Muscle of arm (tissue), 14 donors: ENCODE measurements at places on chromosomes 7 and 10. TPM values are rescaled to one million over a fixed set of nuclear protein-coding genes. Genes with fewer than 3 reads are reported as not detected.
A peak's percentile ranks its signal among the peaks of the same experiment; 100 is the strongest.

- DNase-seq, result no peak
Measured at GRCh38 chr7:7971308-7972040, 2.9 kb downstream of the GLCCI1 start.

DNA sequence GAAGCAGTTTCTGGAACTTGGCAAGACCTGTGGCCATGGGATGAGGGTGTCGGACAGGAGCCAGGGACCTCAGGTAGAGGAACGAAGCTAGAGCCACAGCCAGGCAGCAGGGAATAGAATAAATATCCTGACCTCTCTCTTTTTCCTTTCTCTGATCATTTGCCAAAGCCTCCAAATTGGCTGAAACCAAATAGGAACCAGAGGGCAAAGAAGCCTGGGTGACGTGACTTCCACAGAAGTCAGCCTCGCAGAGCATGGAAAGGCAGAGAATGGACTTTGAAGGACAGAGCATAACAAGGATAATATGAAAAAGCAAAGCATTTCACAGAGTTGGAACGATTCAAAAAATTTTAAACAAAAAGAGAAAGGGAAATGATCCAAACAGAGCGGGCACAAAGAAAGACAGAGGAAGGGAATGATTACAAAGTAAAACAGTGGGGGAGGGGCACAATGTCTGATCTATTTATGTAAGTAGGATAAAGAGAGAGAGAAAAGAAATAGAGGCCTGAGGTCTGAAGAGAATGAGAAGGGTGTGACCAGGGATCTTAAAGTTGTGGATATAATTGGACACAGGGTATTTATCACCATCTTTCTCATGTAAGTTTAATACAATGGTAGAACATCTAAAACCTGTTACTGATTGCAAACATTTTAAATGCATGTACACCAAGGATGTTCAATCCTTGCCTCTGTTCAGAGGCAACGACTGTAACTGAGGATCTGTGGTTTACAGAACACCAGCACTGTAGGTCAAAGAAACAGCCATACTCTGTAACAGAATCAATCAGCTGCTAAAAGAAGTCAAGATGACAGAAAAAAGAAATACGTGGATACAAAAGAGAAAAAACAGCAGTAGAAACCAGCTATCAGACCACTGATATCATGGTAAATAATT lies 4.5 kb upstream of the ZEB1 start:
- DNase-seq, result no peak

GRCh38 chr7:155206318-155207020 lies 91.2 kb upstream of the INSIG1 start:
- DNase-seq, result peak; percentile 78

ASB10 gene
- 5.3 TPM for polyA plus RNA-seq

- DNase-seq, result no peak
Measured at GRCh38 chr7:92289321-92289720, 43.5 kb downstream of the ANKIB1 start.

GRCh38 chr7:101547022-101547915 lies 81.8 kb downstream of the MYL10 start:
- no peak for DNase-seq

CELF2 gene
- polyA plus RNA-seq, result 81.4 TPM

GRCh38 chr7:152086513-152086912 lies 61.0 kb downstream of the GALNT11 start:
- no peak for DNase-seq

DNA sequence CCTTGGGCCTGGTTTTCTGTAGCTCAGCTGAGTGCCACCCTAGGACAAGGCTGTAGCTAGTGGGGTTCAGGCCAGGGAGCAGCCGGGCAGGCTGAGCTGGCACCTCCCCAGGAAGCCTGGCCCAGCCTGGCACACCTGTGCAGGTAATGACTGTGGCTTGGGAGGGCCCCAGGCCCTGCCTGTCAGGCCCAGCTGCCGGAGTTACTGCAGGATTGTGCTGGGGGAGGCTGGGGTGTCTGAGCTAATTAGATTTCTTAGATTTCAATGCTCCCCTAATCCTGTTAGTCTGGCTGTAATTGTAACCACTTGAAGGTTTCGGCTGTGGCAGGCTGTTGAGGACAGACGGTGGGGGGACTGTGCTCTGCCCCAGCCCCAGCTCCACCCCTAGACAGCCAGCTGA lies 6.0 kb downstream of the ZMIZ1 start:
- no peak for DNase-seq

DNA sequence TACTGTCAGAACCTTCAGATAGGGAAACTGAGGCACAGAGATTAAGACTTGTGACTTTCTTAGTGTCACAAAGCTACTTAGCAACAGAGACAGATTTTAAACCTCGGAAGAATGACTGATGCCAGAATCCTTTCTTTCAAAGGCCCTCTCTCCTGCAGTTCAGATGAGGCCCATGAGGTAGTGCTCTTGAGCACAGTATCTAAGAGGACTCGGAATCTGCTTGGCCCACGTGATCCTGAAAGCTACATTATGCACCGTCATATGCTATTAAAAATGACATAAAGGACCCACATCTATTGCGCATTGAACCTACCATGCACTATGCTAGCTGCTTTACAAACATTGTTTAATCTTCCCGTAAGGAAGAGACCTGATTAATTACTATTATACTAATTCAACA lies 355.9 kb downstream of the SFMBT2 start:
- DNase-seq, result no peak

EPHA1 gene
- 1.5 TPM for polyA plus RNA-seq

- no peak for DNase-seq
Measured at GRCh38 chr10:85621562-85621961, 745.0 kb downstream of the GRID1 start.

GRCh38 chr7:130879191-130879590 lies 145.2 kb upstream of the KLF14 start:
- DNase-seq, result no peak

DNA sequence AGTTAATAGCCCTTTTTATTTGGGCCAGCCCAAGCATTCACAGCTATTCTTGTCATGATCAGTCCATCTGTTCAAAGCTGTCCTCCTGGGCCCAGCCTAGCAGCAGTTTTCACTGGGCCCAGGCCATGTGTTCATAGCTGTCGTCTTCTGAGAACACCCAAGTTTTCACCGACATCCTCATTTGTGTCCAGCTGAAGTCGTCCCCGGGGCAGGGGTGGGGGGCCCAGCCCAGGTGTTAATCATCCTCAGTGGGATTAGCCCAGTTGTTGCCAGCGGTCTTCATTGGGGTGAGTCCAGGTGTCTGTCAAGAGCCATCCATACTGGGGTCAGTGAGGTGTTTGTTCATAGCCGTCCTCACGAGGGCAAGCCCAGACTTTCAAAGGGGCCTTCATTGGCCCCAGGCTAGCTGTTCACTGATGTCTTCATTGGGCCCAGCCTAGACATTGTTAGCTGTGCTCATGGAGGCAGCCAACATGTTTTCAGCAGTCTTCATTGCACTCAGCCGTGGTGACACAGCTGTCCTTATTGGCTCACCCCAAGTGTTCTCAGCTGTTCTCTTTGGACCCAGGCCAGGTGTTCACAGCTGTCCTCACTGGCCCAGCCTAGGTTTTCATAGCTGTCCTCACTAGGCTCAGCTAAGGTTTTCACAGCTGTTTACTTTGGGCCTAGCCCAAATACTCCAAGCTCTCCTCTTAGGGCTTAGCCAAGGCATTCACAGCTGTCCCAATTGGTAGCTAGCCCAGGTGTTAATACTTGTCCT lies 10.0 kb downstream of the FRG2B start:
- DNase-seq, result no peak

- no peak for DNase-seq
Measured at GRCh38 chr7:119724041-119724792, 548.8 kb upstream of the KCND2 start.

DNA sequence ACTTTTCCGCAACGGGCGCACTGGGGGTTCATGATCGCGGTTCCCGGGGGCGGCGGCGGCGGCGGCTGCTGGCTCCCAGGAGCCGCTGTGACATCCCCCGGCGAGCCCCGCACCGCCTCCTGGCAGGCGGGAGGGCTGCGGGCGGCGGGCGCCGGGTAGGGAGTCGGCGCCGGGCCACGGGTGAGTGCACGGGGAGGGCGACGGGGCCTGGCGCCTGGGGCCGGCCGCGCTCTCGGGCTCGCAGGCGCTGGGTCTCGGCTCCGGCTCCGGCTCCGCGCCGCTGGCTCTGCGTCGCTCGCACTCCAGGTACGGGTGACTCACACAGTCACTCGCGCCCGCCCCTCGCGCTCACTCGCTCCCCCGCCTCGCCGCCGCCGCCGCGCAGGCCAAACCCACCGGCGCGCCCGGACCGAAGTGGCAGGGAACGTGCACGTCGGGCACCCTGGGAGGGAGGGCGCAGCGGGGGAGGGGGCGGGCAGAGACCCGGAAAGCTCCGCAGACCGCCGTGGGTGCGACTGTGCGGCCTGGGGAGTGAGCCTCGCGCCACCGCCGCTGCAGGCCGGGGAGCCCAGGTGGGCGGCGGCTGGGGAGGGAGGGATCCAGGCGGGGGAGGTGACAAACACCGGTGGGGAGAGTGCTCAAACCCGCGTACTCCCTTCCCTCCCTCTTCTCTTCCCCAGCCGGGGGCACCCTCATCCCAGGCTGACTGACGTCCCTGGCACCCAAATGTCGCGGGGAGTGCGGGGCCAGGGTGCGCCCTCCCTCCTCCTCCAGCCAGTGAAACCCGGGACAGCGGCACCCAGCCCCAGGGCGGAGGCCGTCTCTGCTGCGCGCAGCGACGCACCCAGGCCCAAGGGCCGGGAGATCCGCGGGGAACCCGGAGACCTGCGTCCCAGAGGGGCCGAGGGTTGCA lies 276.9 kb upstream of the NEBL start:
- DNase-seq, result peak; percentile 16

DNA sequence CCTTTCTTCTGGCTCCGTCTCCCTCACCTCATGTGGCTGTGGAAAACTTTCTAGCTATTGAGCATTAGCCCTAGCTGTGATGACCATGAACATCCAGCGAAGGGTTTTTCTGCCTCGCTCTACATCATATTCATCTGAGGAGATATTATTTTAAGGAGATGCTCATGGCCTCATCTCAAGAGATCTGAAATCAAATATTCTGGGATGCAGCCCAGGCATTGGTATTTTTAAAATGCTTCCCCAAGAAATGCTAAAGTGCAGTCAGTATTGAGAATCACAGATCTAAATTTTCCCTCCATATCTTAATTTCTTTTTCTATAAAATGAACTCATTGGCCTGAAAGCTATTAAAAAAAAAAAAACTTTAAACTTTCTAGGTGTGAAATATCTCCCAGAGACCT lies 238.2 kb upstream of the CELF2 start:
- DNase-seq, result no peak

DNA sequence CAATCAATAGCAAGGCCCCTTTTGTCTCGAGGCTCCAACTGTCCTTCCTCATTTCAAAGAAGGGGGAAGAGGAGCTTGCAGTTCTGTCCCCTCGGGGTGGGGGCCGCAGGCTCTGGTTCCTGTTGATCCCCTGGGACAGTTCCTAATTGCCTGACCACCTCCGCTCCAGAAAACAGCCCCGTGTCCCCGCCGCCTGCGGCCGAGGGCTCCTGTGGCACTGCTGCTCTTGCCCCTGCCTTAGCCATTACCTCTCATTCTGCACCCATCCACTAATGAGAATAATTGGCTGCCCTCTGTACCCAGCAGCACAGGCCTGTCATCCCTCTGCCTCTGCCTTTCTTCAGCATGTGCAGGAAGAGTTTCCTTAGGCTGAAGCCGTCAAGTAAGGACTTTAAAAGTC lies 668.3 kb upstream of the FOXK1 start:
- no peak for DNase-seq

DNA sequence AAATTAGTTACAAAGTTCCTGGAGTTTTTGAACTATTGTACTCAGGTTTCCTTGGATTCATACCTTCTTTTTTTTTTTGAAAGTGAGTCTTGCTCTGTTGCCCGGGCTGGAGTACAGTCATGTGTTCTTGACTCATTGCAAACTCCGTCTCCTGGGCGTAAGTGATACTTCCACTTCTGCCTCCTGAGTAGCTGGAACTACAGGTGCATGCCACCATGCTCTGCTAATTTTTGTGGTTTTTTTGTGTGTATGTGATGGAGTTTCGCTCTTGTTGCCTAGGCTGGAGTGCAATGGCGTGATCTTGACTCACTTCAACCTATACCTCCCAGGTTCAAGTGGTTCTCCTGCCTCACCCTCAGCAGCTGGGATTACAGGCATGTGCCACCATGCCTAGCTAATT lies 22.3 kb downstream of the MCM10 start:
- DNase-seq, result no peak

DNA sequence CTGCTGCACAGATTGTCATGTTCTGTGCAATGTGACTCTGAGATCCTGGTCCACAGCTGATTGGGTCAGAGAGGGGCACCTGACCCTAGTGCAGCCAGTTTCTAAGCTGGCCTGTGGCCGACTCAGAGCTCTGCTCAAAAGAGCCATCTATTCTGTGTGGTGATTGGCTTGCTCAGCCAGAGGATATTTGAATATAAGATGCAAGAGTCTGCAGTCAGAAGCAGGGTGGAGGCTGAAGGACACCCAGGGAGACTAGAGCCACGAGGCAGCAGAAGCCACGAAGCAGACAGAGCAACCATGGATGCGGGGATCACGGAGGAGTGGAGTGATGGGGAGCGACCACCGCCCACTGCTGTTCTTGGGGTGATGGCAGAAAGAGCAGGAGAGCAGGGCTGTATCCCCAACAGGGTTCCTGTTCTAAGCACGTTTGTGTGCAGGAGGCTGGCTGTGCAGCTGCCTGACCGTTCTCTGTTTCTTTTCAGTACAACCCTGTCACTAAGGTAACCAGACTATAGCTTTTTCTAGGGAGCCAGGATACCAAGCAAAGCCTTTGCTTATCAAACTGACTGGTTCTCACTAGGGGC lies 19.5 kb upstream of the RHEB start:
- DNase-seq, result no peak

LOXL4 gene
- polyA plus RNA-seq, result 7.5 TPM

GRCh38 chr7:12423355-12423996 lies 19.8 kb upstream of the VWDE start:
- DNase-seq, result no peak

- DNase-seq, result peak; percentile 22
Measured at GRCh38 chr7:94632338-94633013, 23.5 kb downstream of the SGCE start.

NT5C3A gene
- polyA plus RNA-seq, result 36.5 TPM

DNA sequence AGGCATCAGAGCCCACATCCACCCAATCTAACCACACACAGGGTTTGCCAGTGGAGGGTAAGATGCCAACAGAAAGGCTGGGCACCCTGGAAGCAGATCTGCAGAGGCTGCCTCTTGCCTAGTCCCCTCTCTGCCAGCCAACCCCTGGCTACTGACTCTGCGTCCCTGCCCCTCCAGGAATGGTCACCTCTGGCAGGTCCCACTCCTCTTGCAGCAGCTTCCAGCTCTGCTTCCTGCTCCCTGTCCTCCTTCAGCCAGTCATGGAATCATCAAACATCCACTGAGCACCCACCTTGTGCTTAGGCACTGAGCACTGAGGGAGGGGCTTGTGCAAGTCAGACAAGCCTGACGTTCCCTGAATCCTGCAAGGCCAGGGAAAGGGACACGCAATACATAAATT lies 20.1 kb upstream of the HABP2 start:
- no peak for DNase-seq

DNA sequence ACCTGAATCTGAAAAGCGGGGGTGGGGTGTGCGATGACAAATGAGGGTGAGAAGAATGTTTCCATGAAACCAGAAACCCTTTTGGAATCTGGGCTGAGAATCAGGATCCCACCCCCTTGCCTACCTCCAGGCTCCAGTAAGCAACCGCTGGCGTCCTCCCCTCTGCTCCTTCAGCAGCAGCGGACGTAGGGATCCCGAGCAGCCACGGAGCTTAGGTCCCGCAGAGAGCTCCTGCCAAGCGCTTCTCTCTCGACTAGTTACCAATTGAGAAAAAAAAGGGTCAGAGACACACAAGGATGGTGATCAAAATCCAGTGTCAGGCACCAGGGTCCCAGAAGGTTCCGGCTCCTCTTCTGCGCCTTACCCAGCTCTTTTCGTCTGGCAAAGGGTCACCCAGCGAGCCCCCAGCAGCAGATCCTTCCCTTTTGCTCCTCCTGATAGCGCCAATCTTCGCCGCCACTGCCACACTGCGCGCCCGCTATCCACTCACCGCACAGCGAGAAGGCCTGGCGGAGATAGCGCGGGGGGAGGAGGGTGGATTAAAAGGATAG lies 733.5 kb downstream of the ZWINT start:
- DNase-seq, result no peak
